ENCODE measurements at places on chromosomes 1 and 21. TPM values are rescaled to one million over a fixed set of nuclear protein-coding genes. Genes with fewer than 3 reads are reported as not detected.

The RGS13 gene
- not detected for total RNA-seq

The OR2T2 gene
- total RNA-seq, result not detected

The CA6 gene
- total RNA-seq, result not detected

The FAM89A gene
- total RNA-seq, result 9.4 TPM

The PTPN7 gene
- under 0.01 TPM for total RNA-seq

The PGBD2 gene
- 7.2 TPM for total RNA-seq

The TRMT13 gene
- 19.8 TPM for total RNA-seq

The ZC3H12A gene
- 11.4 TPM for total RNA-seq

The RBM11 gene
- 0.12 TPM for total RNA-seq

The TNFRSF18 gene
- 0.12 TPM for total RNA-seq

The MYOC gene
- total RNA-seq, result 0.25 TPM
